ENCODE measurements at places on chromosomes 12 and 14. TPM values are rescaled to one million over a fixed set of nuclear protein-coding genes. Genes with fewer than 3 reads are reported as not detected.
A peak's percentile ranks its signal among the peaks of the same experiment; 100 is the strongest.

The NRXN3 gene
- 3.6 TPM for total RNA-seq

The PZP gene
- total RNA-seq, result 0.13 TPM

The TMEM30B gene
- total RNA-seq, result 3.5 TPM

The B3GNT4 gene
- not detected for total RNA-seq

DNA sequence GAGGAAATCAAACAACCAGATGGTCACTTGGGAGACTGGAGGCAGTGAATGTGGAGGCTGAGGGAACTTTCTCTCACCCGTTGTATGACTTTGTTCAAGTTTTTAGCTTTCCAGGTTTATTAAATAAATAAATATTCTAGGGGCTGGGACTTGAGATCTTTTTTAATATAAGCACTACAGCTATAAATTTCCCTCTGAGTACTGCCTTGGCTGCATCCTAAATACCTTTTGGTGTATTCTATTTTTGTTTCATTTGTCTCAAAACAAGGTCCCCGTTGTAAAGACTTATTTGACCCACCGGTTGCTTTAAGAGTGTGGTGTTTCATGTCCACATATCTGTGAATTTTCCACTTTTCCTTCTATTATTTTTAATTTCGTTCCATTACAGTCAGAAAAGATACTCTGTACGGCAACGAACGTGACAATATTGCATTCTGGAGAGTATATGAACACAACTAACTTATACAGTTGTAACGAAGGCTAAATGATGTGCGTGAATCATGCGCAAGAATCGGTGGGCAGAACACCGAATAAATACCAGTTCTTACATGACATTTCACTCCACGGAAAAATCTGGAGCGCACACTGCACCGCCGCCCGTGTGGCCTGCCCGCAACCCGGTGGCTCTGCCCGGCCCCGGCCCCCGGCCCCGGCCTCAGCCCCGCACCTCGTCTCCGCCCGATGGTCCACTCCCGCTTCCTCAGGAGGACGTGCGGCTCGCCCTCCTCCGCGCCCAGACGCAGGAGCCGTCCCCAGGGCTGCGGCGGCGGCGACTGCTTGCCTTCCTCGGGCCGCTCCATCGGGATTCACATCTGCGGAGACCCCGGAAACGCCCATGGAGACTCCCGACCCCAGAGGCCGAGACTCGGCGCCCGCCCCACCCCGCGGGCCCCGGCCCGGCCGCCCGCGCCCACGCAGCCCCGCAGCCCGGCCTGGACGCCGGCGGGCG lies 602 bp downstream of the CHFR start:
- H3K4me3 ChIP-seq, result peak overlapping the region; percentile 91
- H3K4me1 ChIP-seq, result no peaks in the 10 kb centered on the region
- no peak for DNase-seq
- no peak overlapping the region for H3K27ac ChIP-seq
- no peaks in the 10 kb centered on the region for H3K36me3 ChIP-seq

GRCh38 chr12:92133171-92133570 lies 12.5 kb downstream of the BTG1 start:
- H3K4me3 ChIP-seq, result no peak overlapping the region
- H3K27me3 ChIP-seq, result no peaks in the 10 kb centered on the region
- H3K36me3 ChIP-seq, result no peaks in the 10 kb centered on the region
- no peak overlapping the region for H3K27ac ChIP-seq
- no peak for DNase-seq
- peaks cover 8% of the 10 kb centered on the region for H3K4me1 ChIP-seq

DNA sequence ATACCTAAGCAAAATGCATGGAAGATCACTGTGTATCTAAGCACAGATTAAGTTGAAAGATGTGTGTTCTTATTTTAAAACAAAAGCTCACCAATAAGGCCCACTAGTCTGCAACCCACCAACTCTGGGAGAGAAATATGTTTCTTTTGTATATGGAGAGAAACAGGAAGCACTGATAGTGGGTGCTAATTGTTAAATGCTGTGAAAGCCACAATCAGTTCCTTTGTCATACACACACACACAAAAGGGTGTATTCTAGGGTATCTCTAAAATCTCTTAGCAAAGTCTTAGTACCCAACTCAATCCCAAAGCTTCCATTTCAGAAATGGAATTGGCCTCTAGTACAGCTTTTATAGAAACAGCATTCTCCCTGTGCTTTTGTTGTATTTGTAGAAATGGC lies 272.7 kb upstream of the FLRT2 start:
- H3K27ac ChIP-seq, result no peak overlapping the region
- H3K4me3 ChIP-seq, result no peak overlapping the region
- no peaks in the 10 kb centered on the region for H3K4me1 ChIP-seq
- H3K36me3 ChIP-seq, result no peaks in the 10 kb centered on the region
- no peaks in the 10 kb centered on the region for H3K27me3 ChIP-seq
- no peak for DNase-seq

DNA sequence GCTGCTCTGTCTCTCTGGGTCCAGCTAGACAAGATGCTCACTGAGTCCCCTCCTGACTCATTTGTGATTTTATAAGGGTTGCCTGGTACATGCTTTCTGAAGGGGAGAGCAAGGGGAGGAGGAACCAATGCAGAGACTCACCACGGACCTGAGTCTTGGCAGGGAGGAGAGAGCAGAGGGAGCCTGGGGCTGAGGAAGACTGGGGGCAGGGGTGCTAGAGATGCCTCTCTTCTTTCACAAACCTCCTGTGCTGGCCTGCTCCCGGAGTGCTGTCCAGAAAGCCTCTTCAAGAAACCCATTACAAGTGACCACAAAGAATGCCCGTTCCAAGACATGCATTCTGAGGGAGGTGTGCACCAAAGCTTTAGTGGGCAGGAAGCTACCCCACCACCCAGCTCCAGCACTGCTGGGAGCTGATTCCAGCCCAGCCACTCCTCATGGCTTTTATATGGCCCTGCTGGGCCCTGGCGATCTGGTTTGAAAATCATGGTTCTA lies 33.1 kb upstream of the DICER1 start:
- H3K4me3 ChIP-seq, result no peak overlapping the region
- no peak for DNase-seq
- no peaks in the 10 kb centered on the region for H3K27me3 ChIP-seq

DNA sequence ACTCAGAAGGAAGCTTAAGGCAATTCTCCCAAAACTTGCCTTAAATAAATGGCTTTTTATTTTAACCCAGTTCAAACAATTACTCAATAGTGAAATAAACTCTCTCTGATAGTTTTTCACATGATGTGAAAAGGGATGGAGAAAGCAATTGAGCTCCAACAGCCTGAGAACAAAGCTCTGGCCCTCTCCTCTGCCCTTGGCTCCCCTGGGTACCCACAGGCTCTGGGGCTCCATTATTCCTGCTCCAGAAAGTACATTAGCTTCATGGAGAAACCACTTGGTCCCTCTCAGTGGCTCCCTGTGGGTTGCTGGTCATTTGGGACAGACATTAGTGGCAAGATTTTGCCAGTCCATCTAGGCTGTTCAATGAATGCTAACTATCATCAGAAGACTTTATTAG lies 242.8 kb downstream of the ATP23 start:
- no peak overlapping the region for H3K27ac ChIP-seq
- H3K36me3 ChIP-seq, result no peaks in the 10 kb centered on the region
- H3K4me1 ChIP-seq, result no peaks in the 10 kb centered on the region
- no peak overlapping the region for H3K4me3 ChIP-seq

- H3K4me1 ChIP-seq, result no peaks in the 10 kb centered on the region
- H3K36me3 ChIP-seq, result no peaks in the 10 kb centered on the region
- H3K27me3 ChIP-seq, result no peaks in the 10 kb centered on the region
Measured at GRCh38 chr14:41446008-41446407, 160.7 kb upstream of the LRFN5 start.

DNA sequence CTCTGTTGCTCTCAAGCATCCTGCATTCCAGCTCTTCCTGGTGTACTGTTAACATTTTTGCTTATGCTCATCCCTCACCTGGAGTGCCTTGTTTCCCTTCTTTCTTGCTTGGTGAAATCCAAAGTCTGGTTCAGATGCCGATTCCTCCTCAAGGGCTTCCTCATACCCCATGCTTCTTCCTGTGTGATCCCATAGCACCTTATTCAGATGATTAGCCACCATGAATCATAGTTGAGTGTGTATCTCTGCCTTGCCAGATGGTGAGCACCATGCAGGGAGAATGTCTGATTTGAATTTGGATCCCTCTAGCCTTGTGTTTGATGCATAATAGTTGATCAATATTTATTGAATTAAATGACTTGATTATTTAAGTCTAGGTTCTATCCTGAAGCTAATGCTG lies 39.4 kb upstream of the ANO4 start:
- H3K27me3 ChIP-seq, result no peaks in the 10 kb centered on the region
- DNase-seq, result no peak
- no peaks in the 10 kb centered on the region for H3K36me3 ChIP-seq
- no peaks in the 10 kb centered on the region for H3K4me1 ChIP-seq

DNA sequence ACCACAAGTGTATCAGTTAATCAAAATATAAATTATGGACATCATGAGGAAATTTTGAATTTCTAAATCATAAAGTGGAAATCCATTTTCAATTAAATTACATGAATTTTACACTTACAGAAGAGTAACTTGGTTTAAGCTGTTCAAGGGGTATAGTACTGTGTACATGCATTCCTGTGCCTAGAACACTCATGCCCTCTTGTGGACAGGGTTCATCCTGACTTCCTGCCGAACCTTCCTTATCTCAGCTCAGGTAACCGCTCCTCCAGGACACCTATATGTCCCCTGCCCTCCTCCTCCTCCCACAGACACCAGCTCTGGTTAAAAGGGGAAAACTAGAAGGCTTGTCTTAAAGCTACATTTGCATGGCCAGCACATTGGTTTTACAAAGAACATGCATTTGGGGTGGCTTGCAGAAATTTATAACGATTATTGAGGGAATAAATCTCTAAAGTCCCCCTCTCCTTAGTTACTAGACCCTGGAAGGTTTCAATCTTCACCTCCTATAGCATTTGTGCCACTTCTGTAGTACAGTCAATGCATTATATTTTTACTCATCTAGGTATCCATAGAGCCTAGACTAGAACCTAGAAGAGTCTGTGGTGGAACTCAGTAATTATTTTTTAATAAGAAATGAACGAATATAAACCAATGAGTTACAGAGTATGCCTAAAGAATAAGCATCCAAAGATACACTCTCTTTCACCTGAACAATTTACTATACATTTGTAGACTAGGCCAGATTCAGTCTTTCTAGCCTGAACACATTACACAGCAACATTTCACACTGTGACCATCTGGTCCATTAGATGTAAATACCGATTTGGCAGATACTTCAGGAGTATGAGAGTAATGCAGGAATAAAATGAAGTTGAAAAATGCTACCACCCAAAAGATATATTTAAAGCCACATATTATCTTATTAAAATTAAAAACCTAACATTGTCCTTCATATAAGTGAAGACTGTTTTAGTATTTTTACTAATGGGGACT lies 345.6 kb downstream of the PAWR start:
- no peaks in the 10 kb centered on the region for H3K36me3 ChIP-seq
- no peaks in the 10 kb centered on the region for H3K4me1 ChIP-seq
- no peaks in the 10 kb centered on the region for H3K27me3 ChIP-seq
- no peak overlapping the region for H3K4me3 ChIP-seq
- DNase-seq, result no peak

DNA sequence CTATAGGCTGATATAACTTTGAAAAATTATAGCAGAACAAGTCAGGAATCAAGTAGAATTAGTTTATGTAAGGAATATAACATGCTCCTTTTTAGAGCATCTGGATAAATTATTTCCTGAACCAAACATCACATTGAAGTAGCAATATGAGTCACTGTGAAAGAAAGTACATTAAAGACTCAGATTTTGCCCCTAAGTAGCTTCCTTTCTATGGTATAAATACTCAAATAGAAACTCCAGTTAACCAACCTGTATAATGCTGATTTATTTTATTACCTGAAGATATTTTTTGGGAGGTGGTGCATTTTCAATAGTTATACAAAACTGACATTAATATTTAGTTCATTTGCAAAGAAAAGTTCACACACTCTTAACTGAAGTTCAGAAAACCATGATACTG lies 312.1 kb downstream of the ITPR2 start:
- H3K4me3 ChIP-seq, result no peak overlapping the region
- H3K27ac ChIP-seq, result no peak overlapping the region
- no peaks in the 10 kb centered on the region for H3K4me1 ChIP-seq
- DNase-seq, result no peak
- H3K27me3 ChIP-seq, result no peaks in the 10 kb centered on the region

- no peak overlapping the region for H3K4me3 ChIP-seq
- H3K27ac ChIP-seq, result no peak overlapping the region
- H3K27me3 ChIP-seq, result no peaks in the 10 kb centered on the region
- no peaks in the 10 kb centered on the region for H3K36me3 ChIP-seq
- H3K4me1 ChIP-seq, result no peaks in the 10 kb centered on the region
Measured at GRCh38 chr12:33813536-33813935, 208.8 kb upstream of the ALG10 start.

GRCh38 chr12:58030566-58031279 lies 89.4 kb downstream of the ATP23 start:
- no peak overlapping the region for H3K27ac ChIP-seq
- no peaks in the 10 kb centered on the region for H3K36me3 ChIP-seq
- H3K4me1 ChIP-seq, result no peaks in the 10 kb centered on the region
- no peak overlapping the region for H3K4me3 ChIP-seq
- H3K27me3 ChIP-seq, result no peaks in the 10 kb centered on the region

DNA sequence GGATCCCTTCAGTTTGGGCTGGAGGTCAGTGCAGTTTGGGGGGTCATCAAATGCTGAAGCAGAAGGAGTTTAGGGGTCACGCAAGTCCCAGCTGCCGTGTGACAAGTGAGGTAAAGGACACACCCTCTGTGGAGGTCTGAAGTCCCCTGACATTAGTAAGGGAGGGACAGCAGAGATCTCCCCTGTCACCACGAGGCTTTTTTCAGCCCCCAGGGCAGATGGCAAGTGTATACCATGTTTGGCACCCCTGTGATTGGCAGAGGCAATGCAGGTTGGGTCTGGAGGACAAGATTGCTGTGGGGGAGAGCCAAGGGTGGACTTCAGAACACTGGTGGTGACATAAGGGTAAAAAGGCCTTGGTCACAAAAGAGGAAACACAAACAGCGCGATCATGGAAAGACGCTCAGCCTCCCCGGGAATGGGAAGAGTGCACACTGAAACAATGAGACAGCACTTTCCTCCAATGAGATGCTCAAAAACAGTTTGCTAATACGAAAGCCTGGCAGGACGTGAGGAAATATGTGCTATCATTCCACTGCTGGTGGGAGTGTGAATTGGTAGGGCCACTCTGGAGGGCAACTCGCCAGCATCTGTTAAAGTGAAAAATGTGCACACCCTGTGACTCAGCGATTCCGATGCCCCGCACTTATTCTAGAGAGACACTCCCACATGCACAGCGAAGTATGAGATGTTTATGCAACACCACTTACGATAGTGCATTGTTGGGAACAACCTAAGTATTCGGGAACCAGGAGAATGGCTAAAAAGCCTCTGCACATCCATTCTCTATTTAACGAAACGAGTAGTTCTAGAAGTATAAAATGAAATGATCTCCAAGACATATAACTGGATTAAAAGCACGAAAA lies 14.4 kb upstream of the CD27 start:
- H3K27ac ChIP-seq, result peak overlapping the region; percentile 33
- peak; percentile 88 for DNase-seq
- H3K4me1 ChIP-seq, result peaks cover 4% of the 10 kb centered on the region
- H3K27me3 ChIP-seq, result no peaks in the 10 kb centered on the region

Data from ovary (tissue), 10 donors.